ENCODE measurements at places on chromosomes 16 and 17.
A peak's percentile ranks its signal among the peaks of the same experiment; 100 is the strongest.

- no peak for DNase-seq
Observed at GRCh38 chr17:69947027-69947759, 127.8 kb upstream of the KCNJ16 start.

DNA sequence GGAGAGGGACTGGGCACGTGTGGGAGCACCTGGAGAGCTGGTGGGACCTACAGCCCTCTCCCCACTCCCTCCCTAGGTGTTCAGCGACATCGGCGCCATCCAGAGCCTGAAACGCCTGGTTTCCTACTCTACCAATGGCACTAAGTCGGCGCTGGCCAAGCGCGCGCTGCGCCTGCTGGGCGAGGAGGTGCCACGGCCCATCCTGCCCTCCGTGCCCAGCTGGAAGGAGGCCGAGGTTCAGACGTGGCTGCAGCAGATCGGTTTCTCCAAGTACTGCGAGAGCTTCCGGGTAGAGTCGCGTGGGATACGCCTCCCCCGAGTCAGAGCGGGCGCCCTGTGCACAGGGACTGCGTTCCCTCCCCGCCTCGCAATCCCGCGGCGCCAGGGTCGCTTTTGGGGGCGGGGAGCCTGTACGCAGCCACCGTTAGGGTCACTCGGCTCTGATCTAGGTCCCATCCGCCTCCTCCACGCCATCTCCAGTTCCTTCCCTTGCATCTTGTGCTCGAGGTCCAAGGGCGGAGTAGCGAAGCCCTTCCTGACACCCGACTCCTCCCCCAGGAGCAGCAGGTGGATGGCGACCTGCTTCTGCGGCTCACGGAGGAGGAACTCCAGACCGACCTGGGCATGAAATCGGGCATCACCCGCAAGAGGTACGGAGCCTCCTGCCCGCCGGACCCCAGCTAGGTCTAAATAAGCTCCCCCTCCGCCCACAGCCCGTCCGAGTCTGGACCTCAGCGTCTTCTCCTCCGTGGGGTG, 13.0 kb downstream of the SARM1 start:
- no peak for DNase-seq

GRCh38 chr16:86213437-86214205, 296.7 kb upstream of the FOXF1 start:
- DNase-seq, result no peak

DNA sequence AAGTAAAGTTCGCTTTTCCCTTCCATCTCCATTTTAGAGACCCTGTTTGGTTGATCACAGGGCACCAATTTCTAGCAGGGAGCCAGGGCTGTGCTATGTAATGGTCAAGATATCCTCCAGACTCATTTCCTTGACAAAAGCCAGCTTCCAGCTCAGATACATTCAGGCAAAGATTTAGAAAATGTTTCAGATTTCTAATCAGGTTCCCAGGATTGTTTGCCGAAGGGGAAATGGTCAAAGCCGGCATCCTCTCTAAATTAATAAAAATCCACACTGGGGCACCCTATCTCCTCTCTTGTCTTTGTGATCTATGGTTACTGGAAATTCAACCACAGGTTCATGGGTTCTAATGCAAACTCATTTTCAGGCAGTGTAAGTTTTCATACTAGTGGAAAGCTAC, 686.8 kb upstream of the KIF2B start:
- DNase-seq, result no peak

GRCh38 chr17:61461586-61461966, 9.4 kb downstream of the TBX4 start:
- DNase-seq, result no peak

DNA sequence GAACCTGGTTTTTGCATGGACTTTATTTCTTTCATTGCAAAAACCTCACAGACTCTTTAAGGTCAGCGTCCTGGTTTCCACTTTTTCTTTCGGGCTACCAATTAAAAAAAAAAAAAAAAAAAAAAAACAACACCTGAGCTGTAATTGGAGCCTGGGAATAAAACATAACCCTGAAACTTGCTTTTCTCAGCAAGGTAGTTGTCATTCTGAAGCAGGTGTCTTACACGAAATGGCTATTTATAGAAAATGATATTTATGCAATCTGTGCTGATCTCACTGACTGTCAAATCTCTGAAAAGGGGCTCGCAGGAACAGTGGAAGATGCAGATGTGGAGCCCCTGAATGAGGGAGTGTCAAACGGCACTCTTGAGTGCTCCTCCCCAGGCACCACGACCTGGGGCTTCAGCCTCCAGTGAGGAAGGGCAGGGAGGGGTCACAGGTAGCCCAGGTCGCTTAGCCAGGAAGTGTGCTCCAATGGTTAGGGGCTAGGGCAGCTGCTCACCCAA, 10.4 kb upstream of the COTL1 start:
- DNase-seq, result no peak

DNA sequence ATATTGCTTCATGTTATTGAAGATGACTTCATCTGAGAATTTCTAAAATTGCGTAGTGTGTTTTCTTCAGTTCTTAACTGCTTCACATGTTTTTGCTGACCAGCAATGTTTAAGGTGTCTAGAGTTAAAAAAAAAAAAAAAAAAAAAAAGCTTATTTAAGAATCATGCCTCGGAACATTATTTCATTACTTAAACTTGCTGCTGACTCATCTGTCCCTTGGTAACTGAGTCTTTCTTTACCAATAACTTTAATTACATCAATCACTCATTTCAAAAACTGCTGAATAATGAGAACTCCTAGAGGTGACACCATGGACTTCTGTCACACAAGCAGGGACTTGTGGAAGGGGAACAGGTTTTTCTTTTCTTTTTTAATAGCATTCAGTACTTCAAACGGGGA, 16.2 kb downstream of the IRX5 start:
- DNase-seq, result no peak

- no peak for DNase-seq
Observed at GRCh38 chr16:85017151-85017550, 5.8 kb upstream of the ZDHHC7 start.

GRCh38 chr17:47697906-47698711, 4.1 kb downstream of the TBKBP1 start:
- DNase-seq, result no peak

DNA sequence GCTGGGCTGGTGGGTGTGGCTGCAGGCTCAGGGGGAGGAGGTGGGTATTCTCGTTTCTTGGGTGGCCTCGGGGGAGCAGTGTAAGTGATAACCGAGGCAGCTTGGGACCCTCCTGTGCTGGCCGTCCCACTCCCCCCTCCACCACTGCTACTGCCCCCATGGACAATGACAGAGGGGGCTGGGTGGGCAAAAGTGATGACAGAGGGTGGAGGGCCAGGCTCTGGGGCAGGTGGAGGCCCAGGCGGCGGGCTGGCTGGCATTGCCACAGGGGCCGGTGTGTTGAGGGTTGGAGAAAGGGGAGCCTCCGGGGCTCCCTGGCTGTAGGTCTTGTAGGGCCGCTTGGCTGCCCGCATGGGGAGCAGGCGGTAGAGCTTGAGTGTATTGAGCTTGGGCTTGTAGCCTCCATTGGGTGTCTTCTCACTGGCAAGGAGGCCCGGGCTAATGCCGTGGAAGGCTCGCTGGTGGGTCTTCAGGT, 16.0 kb downstream of the ZBTB4 start:
- DNase-seq, result no peak

GRCh38 chr17:75776386-75777295, 8.0 kb upstream of the UNK start:
- no peak for DNase-seq

GRCh38 chr16:75028544-75029135, 29.8 kb downstream of the ZNRF1 start:
- DNase-seq, result no peak

- DNase-seq, result peak; percentile 21
Observed at GRCh38 chr16:81431554-81432353, 12.9 kb upstream of the CMIP start.

GRCh38 chr16:17496891-17497290, 26.1 kb upstream of the XYLT1 start:
- DNase-seq, result no peak

GRCh38 chr17:79219208-79219935, 144.7 kb downstream of the ENGASE start:
- DNase-seq, result no peak

- DNase-seq, result no peak
Observed at GRCh38 chr17:72472106-72472505, 351.3 kb downstream of the SOX9 start.

DNA sequence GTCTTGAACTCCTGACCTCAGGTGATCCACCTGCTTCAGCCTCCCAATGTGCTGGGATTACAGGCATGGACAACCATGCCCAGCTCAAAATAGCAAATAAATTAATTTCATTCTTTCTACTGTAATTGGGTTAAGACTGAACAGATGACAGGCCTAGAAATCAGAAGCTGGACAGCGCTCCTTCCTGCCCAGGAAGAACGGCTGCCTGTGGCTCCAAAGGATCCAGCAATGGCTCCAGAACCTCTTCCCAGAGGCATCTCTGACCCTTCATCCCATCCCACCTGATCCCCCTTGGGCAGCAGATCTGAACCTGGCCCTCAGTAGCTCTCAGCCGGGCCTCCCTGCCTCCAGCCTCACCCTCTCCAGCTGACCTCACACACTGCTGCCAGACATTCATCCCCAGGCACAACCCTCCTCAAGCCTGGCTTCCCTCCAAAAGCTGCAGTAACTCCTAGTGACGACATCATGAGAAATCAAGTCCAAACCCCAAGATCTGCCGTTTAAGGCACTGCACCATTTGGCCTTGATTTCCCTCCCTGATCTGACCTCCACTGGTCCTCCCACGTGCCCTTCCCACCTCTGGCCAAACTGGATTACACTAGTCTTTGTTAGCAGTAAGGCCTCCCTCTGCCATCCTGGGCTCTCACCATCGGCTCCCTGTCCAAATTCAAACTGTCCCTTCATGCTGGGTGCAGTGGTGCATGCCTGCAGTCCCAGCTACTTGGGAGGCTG, 3.1 kb upstream of the MIF4GD start:
- no peak for DNase-seq

GRCh38 chr17:62092784-62093183, 27.7 kb upstream of the MED13 start:
- no peak for DNase-seq

DNA sequence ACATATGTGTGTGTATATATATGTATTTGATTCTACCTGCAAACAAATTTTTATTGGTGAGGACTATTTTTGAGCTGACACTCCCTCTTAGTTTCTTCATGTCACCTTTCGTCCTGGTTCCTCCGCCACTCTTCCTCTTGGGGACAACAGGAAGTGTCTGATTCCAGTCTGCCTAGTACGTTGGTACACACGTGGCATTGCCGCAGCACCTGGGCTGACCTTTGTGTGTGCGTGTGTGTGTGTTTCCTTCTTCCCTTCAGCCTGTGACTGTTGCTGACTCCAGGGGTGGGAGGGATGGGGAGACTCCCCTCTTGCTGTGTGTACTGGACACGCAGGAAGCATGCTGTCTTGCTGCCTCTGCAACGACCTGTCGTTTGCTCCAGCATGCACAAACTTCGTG, 29.4 kb upstream of the CACNG5 start:
- no peak for DNase-seq

- DNase-seq, result peak; percentile 99
Observed at GRCh38 chr17:58517928-58518609, 3.6 kb upstream of the MTMR4 start.

DNA sequence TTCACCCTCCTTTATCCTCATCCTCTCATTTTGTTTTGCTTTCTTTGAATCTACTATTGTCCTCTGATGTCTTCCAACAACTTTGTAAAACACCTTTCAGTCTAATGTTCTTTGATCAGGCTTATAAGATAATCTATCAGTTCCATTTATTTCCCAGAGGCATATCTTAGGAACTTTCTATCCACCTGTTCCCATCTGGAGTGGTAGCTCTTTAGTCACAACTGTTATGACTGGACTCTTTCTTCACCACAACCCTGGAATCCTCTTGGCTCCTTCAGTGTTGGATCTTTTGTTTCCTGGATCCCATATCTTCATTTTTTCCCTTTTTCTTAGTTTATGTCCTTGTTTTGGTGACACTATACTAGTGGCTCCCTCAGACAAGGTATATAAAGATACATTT, 23.5 kb downstream of the RPS6KB1 start:
- no peak for DNase-seq

GRCh38 chr17:63171428-63172393, 205.7 kb downstream of the TANC2 start:
- no peak for DNase-seq

- DNase-seq, result no peak
Observed at GRCh38 chr16:50722960-50723359, 18.9 kb upstream of the CYLD start.

DNA sequence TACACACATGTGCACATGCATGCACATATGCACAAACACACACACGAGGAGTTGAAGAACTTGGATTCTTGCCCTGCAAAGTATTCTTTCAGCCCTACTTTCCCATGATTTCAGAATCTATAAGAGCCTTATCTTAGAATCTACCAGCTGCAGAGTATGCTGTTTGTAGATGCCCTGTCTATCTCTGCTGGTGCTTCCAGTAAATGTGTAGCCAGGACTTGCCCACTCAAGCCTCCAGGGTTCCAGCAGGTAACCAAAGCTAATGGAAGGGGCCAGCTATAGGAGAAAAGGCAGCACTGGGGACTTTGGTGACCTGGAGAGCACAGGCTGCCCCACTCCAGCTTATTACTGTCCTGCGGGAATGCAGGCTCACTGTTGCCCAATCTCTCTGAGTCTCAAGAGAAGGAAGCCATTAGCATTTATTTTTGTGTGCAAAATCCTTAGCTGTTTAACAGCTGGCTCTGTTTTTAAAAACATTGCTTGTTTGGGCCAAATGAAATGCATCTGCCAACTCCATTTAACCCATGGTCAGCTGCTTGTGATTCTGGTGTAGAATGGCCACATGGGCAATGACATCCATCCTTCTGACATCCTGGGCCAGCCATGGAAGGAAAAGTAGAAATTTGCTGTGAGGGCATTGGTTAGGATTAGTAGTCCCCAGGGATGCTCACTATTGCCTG, 28.6 kb upstream of the XYLT1 start:
- DNase-seq, result no peak

DNA sequence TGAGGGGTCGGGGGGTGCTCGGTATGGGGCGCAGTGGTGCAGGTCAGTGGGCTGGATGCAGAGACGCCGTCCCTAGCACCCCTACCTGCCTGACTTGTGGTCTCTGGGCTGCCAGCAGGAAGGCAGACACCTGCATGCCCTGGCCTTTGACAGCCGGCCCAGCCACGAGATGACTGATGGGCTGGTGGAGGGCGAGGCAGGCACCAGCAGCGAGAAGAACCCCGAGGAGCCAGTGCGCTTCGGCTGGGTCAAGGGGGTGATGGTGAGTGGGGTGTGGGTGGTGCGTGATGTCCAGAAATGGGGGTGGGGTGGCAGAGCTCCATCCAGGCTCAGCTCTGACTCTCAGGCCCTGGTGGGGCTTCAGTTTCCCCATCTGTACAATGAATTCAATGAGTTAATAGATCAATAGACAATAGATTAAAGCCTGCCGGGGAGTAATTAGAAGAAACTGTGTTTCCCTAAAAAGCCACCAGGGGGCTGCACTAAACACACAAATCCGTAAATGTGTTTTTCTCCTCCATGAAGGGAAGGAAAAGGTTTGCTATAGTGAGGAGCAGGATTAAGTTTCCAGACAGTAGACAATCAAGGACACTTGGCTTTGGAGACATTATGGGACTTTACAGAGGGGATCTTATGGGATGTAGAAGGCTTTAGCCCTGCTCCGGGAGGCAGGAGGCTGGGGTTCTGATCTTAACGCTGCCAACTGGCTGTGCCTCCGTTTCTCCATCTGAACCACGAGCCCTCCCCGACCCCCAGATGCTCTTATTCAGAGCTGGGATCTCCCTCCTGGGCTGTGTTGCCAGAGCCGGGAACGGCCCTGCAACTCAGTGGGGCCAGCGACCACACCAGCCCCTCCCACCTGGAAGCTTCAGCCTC, 2.2 kb downstream of the SLC12A3 start:
- no peak for DNase-seq
